Panc1 (cell line): ENCODE measurements at places on chromosomes 13 and 19. TPM values are rescaled to one million over a fixed set of nuclear protein-coding genes. Genes with fewer than 3 reads are reported as not detected.
A peak's percentile ranks its signal among the peaks of the same experiment; 100 is the strongest.

- H3K36me3 ChIP-seq, result no peaks in the 10 kb centered on the region
- H3K27me3 ChIP-seq, result no peaks in the 10 kb centered on the region
- no peak for DNase-seq
Observed at GRCh38 chr19:18768046-18768771, 22.9 kb downstream of the COMP start.

GRCh38 chr19:54630782-54631181 lies 498 bp downstream of the LILRB1 start:
- H3K4me1 ChIP-seq, result no peaks in the 10 kb centered on the region
- no peak overlapping the region for H3K27ac ChIP-seq
- no peaks in the 10 kb centered on the region for H3K36me3 ChIP-seq
- H3K4me3 ChIP-seq, result no peak overlapping the region
- no peak for DNase-seq

MPHOSPH8 gene
- 20.6 TPM for total RNA-seq

DNA sequence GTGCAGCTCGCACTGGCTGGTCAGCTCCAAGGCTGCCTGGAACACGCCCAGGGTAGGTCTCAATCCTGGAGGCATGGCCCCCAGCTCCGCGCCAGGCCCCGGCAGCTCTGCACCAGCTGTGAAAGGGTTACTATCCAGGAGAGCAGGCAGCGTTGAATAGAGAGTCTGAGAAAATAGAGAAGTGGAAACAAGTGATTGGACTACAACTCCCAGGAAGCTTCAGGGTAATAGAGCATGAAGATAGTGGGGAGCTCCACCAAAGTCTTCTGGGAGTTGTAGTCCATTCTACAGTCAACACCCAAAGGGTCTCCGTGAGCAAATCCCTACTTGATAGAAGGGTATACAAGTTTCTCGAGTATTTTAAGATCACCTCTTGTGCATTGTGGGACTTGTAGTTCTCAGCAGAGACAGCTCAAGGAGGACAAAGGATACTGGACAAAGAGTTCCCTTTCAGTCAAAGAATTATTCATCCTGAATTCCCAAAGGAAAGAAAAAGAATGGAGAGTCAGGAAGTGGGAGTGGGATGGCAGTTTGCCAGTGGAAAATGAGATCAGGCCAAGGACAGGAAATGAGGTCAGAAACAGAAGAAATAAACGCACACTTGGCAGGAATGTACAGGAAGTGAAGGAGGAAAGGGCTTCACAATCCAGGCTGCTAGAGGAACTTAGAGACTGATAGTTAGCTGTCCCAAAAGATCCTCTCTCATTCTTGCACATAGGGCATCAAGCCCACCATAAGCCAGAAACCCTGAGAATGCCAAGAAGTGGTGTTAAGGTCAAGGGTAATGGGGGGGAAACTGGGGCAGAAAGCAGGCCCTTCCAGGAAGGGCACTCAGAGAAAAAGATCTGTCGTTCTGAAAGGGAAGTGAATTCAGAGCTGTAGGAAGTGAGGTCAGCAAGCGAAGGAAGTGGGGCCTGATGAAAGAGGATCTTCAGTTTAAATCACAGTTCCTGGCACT lies 5.5 kb upstream of the MAMSTR start:
- no peaks in the 10 kb centered on the region for H3K36me3 ChIP-seq
- peak overlapping the region; percentile 30; the same call in 1 of the 2 replicates for H3K27ac ChIP-seq
- H3K4me1 ChIP-seq, result no peaks in the 10 kb centered on the region

DNA sequence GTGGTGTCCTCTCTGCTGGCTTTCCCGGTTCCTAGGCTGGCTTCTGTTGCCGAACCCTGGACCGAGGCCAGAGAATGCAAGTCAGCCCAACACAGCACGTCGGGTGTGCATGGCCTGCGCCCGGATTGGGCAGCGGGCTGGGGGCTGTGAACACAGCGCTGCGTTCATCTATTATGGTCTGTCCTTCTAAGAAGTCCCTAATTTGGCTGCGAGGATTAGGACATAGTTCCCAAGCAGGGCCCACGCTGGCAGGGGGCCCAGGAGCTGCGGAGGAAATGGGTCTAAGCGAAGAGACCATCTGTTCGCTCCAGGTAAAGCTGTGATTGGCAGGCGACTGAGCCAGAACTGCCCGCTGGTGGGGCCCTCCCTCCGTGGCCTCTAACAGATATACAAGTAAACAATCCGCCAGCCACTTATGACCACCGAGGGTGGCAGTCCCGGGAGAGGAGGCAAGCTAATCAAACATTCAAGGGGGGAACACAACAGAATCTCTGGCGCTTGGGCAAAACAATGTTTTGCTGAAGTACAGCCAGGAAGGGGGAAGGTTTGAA lies 6.0 kb downstream of the SYCE2 start:
- no peak overlapping the region for H3K4me3 ChIP-seq
- H3K4me1 ChIP-seq, result no peaks in the 10 kb centered on the region
- no peak for DNase-seq
- H3K27me3 ChIP-seq, result no peaks in the 10 kb centered on the region
- H3K27ac ChIP-seq, result no peak overlapping the region

DNA sequence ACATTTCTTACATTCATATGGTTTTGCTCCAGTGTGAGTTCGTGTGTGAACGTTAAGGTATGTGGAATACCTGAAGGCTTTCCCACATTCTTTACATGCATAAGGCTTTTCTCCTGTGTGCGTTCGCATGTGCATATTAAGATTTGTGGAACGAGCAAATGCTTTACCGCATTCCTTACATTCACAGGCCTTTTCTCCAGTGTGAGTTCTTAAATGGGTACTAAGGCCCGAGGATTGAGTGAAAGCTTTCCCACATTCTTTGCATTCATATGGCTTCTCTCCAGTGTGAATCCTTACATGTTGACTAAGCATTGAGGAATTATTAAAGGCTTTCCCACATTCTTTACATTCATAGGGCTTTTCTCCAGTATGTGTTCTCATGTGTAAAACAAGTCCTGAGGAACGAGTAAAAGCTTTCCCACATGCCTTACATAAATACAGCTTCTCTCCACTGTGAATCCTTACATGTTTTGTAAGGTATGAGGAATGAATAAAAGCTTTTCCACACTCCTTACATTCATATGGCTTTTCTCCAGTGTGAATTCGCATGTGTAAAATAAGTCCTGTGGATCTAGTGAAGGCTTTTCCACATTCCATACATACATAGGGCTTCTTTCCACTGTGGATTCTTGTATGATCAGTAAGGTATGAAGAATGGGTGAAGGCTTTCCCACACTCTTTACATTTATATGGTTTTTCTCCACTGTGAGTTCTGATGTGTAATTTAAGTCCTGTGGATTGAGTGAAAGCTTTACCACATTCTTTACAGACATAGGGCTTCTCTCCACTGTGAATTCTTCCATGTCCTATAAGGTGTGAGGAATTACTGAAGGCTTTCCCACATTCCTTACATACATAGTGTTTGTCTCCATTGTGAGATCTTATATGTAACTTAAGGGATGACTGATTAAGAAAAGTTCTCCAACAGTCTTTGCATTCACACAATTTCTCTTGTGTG lies 10.7 kb downstream of the ZNF846 start:
- DNase-seq, result no peak
- H3K27me3 ChIP-seq, result no peaks in the 10 kb centered on the region
- no peaks in the 10 kb centered on the region for H3K4me1 ChIP-seq

DNA sequence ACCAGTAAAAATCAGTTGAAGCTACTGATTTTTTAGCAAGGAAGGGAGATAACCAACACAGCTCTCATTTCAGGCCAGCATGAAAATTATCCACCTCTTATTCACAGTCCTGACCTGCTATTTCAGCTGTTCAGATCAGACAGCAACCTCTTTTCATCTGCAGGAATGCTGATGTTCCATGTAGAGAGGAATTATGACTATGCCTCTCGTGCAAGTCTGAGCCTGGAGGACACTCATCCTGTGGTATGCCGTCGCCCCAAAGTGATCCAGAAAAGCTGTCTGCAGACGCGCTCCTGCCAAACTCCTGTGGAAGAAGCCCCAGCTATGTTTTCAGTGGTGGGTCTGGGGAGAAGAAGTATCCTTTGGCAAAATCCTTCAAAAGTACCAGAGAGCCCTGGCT lies 563.5 kb upstream of the SLITRK1 start:
- no peak overlapping the region for H3K27ac ChIP-seq
- no peak overlapping the region for H3K4me3 ChIP-seq
- DNase-seq, result no peak
- no peaks in the 10 kb centered on the region for H3K27me3 ChIP-seq
- no peaks in the 10 kb centered on the region for H3K36me3 ChIP-seq

ODAD3 gene
- total RNA-seq, result 1.9 TPM

GRCh38 chr13:108342369-108343289 lies 73.1 kb downstream of the TNFSF13B start:
- H3K4me1 ChIP-seq, result no peaks in the 10 kb centered on the region
- H3K27me3 ChIP-seq, result no peaks in the 10 kb centered on the region
- H3K36me3 ChIP-seq, result no peaks in the 10 kb centered on the region
- no peak overlapping the region for H3K27ac ChIP-seq

- peak overlapping the region; percentile 44; the same call in 1 of the 2 replicates for H3K27ac ChIP-seq
- no peak overlapping the region for H3K4me3 ChIP-seq
- no peaks in the 10 kb centered on the region for H3K27me3 ChIP-seq
- peaks cover 29% of the 10 kb centered on the region for H3K4me1 ChIP-seq
- H3K36me3 ChIP-seq, result no peaks in the 10 kb centered on the region
- no peak for DNase-seq
Observed at GRCh38 chr13:50916701-50917184, 7.2 kb downstream of the RNASEH2B start.

SIGLECL1 gene
- total RNA-seq, result not detected

- H3K4me3 ChIP-seq, result no peak overlapping the region
- no peaks in the 10 kb centered on the region for H3K36me3 ChIP-seq
- DNase-seq, result no peak
- H3K4me1 ChIP-seq, result no peaks in the 10 kb centered on the region
- no peaks in the 10 kb centered on the region for H3K27me3 ChIP-seq
Observed at GRCh38 chr13:35744566-35745178, 268.2 kb upstream of the MAB21L1 start.

DNA sequence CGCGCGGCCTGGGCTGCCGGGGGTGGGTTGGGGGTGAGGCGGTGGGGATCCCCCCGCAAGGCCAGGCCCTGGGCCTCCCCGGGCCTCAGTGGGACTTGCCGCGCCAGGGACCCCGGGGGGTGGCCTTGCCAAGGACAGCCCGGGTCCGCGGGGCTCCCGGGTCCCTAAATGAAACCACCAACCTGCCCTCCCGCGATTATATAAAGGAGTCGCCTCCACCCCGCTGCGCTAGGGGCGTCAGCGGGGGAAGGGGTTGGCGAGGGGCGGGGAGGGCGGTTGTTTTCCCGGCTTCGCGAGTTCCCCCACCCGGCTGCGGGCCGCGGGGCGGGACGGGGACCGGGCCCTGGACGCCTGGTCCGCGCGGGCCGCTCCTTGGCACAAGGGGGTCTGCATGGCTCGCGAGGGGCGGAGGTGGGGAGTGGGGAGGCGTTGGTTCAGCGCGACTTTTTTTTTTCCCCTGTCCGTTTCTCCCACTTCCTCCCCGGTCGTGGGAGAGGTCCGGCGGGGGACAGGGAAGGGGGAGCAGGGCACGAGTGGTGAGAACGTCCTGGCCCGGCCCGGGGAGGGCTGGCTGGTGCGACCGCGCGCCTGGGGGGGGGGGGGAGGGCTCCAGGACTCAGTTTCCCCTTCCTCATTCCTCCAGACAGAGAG lies 822 bp upstream of the ZBTB7A start:
- no peaks in the 10 kb centered on the region; the same call in 1 of the 2 replicates for H3K36me3 ChIP-seq
- peaks cover 11% of the 10 kb centered on the region for H3K4me1 ChIP-seq
- H3K4me3 ChIP-seq, result peak overlapping the region; percentile 48
- no peaks in the 10 kb centered on the region for H3K27me3 ChIP-seq

- H3K27ac ChIP-seq, result no peak overlapping the region
- no peaks in the 10 kb centered on the region for H3K4me1 ChIP-seq
- H3K36me3 ChIP-seq, result no peaks in the 10 kb centered on the region
- DNase-seq, result no peak
- H3K27me3 ChIP-seq, result no peaks in the 10 kb centered on the region
Observed at GRCh38 chr13:102584434-102584833, 12.4 kb upstream of the TPP2 start.

DNA sequence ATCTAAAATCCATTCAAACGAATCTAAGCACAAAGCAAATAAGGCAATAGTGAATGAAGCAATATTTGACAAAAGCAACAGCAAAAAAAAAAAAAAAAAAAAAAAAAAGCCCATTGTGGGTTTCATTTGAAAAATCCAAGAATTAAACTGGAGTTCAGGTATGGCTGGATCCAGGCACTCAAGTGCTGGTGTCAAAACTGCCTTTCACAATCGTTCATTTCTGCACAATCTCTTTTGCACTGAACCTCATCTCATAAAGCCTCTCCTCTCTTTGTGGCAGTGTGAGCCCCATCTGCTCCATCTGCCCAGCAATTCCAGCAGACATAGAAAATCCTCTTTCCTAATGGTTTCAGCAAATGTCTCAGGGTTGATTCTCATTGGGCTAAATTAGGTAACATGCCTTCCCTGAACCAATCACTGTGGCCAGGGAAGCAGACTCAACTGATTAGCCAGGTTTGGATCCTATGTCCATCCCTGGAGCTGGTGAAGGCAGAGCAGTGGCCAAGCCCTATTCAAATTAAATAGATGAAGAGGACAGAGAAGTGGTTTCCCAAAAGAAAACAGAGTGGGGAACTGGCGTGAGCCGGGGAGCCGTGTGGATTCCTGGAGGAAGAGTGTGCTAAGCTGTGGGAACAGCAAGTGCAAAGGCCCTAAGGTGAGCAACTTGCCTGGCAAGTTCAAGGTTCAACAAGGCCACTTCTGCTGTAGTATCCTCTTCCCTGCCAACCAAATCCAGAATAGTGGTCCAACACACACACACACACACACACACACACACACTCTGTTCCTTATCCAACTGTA lies 1.2 kb upstream of the HIF3A start:
- no peaks in the 10 kb centered on the region; the same call in 1 of the 2 replicates for H3K27me3 ChIP-seq
- H3K27ac ChIP-seq, result no peak overlapping the region
- DNase-seq, result no peak
- no peaks in the 10 kb centered on the region for H3K36me3 ChIP-seq
- no peaks in the 10 kb centered on the region for H3K4me1 ChIP-seq
- no peak overlapping the region for H3K4me3 ChIP-seq

FAM187B gene
- total RNA-seq, result not detected

CDADC1 gene
- 11.8 TPM for total RNA-seq

DNA sequence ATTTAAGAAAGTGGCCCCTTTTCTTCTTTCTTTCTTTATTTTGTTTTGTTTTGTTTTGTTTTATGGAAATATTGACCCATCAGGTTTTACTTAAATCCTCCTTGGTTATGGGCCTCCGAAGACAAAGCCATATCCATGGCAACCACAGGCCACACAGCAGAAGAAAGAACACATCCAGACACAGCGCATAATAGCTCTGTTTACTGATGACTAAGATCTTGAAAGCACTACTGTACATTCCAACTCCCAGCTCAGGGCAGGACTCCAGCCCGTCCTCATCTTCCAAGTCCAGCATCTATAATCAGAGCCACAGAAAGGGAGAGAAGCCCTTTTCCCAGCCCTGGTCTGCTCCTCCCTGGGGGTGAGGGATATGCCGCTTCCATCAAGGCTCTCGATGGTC lies 84.3 kb downstream of the NUFIP1 start:
- no peaks in the 10 kb centered on the region for H3K4me1 ChIP-seq
- DNase-seq, result no peak
- no peak overlapping the region; the same call in 1 of the 2 replicates for H3K27ac ChIP-seq
- H3K27me3 ChIP-seq, result no peaks in the 10 kb centered on the region

ZNF699 gene
- total RNA-seq, result 7.3 TPM

- DNase-seq, result no peak
- no peaks in the 10 kb centered on the region for H3K27me3 ChIP-seq
- no peaks in the 10 kb centered on the region for H3K4me1 ChIP-seq
- no peak overlapping the region for H3K27ac ChIP-seq
- no peak overlapping the region for H3K4me3 ChIP-seq
- no peaks in the 10 kb centered on the region for H3K36me3 ChIP-seq
Observed at GRCh38 chr13:53343361-53343744, 314.7 kb downstream of the OLFM4 start.
